AG04450 (cell line): ENCODE measurements at places on chromosomes 11 and 22.

- DNase-seq = no peak
Observed at GRCh38 chr11:125100136-125100535, 11.3 kb downstream of the TMEM218 start.

- DNase-seq = no peak
Observed at GRCh38 chr22:22070371-22070824, 87.8 kb upstream of the TOP3B start.

GRCh38 chr22:35587447-35587870 lies 29.7 kb downstream of the MB start:
- DNase-seq = no peak

DNA sequence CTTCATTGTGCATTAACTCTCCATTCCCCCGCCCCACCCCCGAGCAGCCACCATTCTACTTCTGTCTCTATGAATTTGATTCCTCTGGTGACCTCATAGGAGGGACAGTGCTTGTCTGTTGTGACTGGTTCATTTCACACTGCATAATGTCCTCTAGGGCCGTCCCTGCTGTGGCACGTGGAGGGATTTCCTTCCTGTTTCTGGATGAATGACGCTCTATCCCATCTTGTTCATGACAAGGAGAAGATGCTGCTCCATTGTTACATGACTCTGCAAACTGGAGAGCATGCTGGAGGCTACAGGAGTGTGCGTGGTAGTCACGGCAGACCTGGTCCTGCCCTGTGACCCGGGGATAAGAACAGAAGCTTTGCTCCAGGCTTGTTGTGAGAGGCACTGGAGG lies 61.3 kb downstream of the RTL6 start:
- DNase-seq = no peak

- DNase-seq = no peak
Observed at GRCh38 chr11:36165621-36166397, 123.4 kb downstream of the COMMD9 start.

DNA sequence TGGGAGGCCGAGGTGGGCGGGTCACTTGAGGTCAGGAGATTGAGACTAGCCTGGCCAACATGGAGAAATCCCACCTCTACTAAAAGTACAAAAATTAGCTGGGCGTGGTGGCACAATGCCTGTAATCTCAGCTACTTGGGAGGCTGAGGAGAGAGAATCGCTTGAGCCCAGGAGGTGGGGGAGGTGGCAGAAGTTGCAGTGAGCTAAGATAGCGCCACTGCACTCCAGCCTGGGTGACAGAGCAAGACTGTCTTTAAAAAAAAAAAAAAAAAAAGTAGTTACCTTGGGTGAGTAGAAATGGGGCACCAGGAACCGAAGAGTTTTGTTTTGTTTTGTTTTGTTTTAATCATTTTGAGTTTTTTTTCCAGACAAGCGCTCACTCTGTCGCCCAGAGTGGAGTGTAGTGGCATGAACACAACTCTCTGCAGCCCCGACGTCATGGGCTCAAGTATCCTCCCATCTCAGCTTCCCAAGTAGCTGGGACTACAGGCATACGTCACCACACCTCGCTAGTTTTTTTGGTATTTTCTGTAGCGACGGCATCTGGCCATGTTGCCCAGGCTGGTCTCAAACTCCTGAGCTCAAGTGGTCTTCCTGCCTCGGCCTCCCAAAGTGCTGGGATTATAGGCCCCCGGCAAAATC lies 15.8 kb downstream of the THAP12 start:
- no peak for DNase-seq

DNA sequence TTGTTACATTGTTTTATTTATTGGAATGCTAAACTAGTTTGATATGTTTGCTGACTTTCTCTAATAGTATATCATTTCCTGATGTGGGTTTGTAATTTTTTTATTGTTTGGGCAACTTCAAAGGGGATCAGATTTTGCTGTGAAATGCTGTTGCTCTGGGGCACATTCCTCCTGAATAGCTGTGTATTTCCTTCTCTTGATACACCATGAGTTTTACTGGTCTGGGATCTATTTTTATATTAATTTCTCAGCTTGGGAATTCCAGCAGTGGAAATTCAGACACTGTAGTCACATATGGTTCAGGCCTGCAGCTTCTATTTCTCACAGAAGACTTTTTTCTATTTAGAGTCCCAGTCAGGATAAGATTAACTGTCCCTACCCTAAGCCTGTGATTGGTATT lies 58.9 kb downstream of the RPUSD4 start:
- no peak for DNase-seq

- DNase-seq = no peak
Observed at GRCh38 chr11:60455531-60456042, at the start of gene MS4A1. Gene MS4A1, plus strand, starts transcription at chr11:60455847. Its CDS starts 6,528 bp downstream, at chr11:60462375.

GRCh38 chr11:83520849-83521248 lies 234.7 kb upstream of the CCDC90B start:
- DNase-seq = no peak

DNA sequence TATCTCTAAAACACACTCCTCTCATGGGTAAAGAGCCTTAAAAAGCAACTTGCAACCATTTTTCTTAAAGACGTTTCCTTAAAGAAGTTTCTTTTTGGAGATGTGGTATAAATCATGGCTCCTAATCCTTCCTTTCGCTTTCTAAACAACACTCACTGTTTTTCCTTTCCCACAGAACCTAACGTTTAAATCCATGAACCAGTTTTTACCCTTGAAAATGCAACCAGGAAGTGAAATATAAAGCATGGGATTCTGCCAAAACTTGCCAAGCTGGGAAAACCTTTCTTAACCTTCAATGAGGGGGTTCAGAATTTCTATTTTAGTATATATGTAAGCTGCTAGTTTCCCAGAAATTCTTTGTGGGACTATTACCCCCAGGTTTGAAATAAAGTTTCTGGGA lies 8.6 kb downstream of the PLEKHA7 start:
- DNase-seq = no peak
